ENCODE measurements at places on chromosomes 7 and 10.

GRCh38 chr10:31708046-31708445 is 220.6 kb downstream of the ARHGAP12 start:
- DNase-seq: no peak

- DNase-seq: no peak
Observed at GRCh38 chr7:136027160-136027559, 50.0 kb upstream of the MTPN start.

- no peak for DNase-seq
Observed at GRCh38 chr7:154986200-154986945, 16.6 kb downstream of the PAXIP1 start.

DNA sequence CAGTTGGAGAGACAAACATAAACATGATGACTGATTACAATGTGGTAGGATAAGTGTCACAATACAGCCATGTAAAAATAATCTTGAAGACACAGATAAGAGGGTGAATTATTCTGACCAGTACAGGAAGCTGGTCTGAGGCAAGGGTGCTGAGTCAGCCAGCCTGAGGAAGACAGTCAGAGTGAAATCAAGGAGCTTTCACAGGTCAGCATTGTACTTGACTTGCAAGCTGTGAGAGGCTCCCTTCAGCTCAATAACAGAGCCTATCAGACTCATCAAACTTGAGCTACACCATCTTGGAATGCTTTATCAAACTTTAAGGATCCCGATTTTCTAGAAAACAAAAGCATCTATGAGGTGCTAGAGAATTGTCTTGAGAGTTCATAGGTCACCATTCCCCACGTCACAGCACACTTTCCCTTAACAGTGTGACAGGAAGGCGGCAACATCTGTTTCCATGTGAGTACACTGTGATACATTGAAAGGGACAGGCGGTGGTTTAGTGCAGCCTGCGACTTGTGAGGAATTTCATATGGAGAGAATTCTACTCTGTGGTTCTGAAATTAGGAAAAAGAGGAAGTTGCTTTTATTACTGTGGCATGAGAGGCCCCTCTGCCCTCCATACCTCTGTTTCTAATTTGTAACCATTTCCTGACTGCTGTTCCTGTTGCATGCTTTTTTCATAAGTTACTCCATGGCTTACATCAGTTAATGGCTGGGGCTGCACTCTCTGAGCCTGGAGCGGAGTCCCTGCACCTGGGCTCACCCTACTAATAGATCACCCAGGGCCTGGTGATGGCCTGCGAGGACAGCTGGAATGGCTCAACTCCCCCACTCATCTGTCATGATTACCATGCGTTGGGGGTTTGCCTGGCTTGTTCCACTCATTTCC is 417.1 kb downstream of the SUGCT start:
- DNase-seq: no peak

- peak; percentile 86 for DNase-seq
Observed at GRCh38 chr7:5419539-5420066, 4.0 kb downstream of the TNRC18 start.

GRCh38 chr10:4790922-4791321 is 35.1 kb upstream of the AKR1E2 start:
- DNase-seq: no peak

DNA sequence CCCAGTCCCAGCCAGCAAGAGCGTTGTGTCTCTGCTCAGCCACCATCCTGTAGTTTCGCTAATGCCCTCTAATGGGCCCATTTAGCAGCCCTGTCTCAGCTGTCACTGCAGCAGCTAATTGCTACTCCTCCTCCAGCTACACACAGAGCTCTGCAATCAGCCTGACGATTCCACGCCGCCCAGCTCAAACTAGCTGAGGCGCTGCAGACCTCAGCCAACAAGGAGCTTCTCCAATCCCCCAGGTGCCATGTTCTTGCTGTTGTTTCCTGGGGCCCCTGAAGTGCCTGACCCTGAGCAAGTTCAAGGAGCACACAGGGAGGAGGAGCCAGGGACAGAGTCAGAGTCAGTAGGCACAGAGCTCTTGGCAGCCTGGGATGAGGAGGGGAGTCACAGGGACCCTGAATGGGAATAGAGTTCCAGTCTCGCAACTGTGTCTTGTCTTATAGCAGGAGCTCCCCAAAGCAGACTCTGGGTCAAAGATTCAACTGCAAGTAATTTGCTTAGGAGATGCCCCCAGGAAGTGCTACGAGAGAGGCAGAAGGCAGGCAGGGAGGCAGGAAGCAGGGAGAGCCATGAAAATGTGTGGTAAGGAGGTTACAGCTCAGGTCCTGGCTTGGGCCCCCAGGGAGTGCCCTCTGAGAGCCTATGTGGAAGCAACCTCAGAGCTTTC is 135.8 kb upstream of the UNC5B start:
- DNase-seq: peak; percentile 61

- DNase-seq: peak; percentile 72
Observed at GRCh38 chr10:27743877-27744801, 1.5 kb downstream of the MKX start.

GRCh38 chr7:13628239-13629001 is 361.0 kb downstream of the ETV1 start:
- no peak for DNase-seq

DNA sequence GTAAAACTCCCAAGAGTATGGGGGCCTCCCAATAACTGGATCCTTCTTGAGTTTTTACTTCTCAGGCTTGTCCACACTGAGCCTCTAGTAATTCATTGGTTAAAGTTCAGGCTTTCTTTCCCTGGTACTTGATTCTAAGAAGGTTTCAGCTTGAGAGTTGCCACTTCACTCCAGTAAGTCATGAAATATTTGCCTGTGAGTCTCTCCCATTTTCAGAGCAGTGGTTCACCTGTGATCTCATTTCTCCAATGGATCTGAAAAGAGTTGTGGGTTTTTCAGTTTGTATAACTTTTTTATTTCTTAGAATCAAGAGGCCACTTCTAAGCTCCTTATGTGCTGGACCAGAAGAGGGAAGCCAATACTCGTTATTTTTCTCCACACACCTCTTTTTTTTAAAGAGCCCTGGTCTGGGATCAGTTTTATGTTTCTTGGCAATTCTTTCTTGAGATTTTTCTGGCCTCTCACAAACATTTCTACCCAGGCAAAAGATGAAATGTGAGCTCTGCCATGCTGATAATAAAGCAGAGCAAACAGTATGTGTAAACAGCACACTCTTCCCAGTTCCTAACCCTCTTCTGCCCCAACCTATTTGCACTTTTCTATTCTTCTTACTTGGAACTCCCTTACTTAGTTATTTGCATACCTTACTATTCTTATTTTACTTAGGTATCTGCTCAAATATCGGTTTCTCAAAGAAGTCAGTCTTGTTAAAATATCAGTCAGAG is 983.4 kb downstream of the CCSER2 start:
- DNase-seq: no peak

DNA sequence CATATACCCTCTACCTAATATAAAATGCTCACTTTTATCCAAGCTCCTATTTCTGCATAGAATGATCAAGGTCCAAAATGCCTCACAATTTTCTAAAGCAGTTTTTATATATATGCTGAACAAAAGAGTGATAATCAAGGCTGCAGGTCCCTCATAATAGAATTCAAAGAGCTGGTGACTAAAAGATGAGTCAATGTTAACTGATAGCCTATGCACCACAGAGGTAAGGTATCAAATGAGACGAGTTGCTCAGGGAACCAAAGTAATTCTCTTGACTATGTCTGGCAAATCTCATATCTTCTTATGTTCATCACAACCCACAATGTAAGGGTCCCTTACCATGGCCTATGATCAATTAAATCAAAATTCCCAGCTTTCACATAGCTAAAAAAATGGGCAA is 15.2 kb downstream of the PDZD8 start:
- DNase-seq: no peak

DNA sequence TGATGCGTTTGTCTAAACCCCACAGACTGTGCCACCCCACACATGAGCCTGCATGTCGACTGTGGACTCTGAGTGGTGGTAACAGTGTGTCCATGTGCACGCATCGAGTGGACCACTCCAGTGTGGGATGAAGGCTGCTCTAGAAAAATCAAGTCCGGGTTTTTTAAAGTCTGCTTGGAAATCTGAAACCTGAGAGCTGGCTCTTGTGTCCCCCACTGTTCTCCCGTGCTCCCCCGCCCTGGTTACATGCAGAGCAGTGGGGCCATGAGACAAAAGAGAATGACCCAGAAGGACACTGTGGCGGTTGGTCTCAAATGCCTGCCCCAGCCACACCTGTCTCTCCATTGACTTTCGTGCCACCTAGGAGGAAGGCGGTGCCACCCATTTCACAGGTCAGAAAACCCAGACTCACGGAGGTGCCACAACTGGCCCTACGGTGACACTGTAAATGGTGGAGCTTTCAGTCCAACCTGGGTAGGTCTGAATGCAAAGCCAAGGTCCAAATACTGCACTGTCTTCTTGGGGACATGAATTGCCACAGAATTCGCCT is 27.3 kb upstream of the PWWP2B start:
- DNase-seq: peak; percentile 67

Measured in H7 (cell line).